ENCODE measurements at places on chromosomes 5 and 9. TPM values are rescaled to one million over a fixed set of nuclear protein-coding genes. Genes with fewer than 3 reads are reported as not detected.
A peak's percentile ranks its signal among the peaks of the same experiment; 100 is the strongest.

DNA sequence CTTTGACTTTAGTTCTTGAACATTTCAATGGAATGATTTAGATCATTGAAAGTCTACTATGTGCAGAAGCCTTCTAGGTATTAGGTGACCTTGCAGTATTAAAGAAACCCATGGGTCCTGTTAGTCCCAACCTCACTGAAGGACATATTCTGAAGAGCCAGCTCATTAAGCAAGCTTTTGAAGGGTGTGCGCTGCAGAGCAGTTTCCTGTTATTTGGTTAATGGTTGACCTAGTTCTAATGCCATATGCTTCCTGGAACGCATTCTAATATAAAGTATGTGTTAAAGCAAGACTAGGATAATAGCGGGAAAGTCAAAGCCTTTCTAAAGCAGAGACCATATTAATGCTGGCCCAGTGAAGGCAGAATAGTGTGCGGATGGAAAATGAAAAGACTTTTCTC lies 20.1 kb downstream of the ZNF462 start:
- DNase-seq = no peak

- no peak for DNase-seq
These were observed 231.5 kb downstream of the MPDZ start for GRCh38 chr9:13047827-13048587.

Gene SLCO6A1
- not detected for total RNA-seq

Gene PALM2AKAP2
- 9.9 TPM for total RNA-seq

- DNase-seq = peak; percentile 88
These were observed 53.8 kb upstream of the PAPPA start for GRCh38 chr9:116099821-116100220.

DNA sequence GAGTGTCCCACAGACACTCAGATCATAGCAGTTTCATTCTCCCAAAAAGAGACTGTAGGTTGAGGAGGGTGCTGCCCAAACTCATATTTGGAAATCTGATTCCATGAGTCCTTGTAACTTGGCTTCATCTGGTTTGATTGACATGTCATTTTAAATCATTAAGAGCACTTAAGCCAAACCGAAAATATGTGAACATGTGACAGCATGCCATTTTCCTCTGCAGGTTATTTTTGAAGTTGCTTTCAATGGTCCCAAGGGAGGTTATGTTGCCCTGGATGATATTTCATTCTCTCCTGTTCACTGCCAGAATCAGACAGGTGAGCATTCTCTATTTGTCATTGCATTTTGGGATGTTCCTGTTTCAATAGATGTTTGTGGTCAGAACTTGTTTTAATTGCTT lies 87.6 kb downstream of the MAMDC2 start:
- no peak for DNase-seq

GRCh38 chr9:38677660-38678303 lies 42.2 kb downstream of the FAM240B start:
- DNase-seq = no peak

Gene UAP1L1
- total RNA-seq = 15.7 TPM

GRCh38 chr9:120258096-120258495 lies 321.9 kb downstream of the CDK5RAP2 start:
- no peak for DNase-seq

DNA sequence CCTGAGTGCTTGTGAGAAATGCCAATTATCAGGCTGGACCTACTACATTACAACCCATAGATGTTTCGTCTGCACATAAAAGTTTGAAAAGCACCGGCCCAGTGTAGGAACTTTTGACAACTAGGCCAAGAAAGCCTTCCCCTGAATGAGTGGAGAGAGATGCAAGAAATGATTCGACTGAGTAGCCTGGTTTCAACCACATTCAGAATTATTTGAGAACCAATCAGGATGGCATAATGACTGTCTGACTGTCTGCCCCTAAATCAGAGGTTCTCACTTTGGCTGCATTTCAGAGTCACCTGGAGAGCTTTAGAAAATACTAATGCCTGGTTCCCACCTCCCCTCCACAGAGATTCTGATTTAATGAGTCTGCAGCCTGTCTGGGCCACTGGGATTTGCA lies 61.1 kb downstream of the FRMD3 start:
- DNase-seq = no peak

DNA sequence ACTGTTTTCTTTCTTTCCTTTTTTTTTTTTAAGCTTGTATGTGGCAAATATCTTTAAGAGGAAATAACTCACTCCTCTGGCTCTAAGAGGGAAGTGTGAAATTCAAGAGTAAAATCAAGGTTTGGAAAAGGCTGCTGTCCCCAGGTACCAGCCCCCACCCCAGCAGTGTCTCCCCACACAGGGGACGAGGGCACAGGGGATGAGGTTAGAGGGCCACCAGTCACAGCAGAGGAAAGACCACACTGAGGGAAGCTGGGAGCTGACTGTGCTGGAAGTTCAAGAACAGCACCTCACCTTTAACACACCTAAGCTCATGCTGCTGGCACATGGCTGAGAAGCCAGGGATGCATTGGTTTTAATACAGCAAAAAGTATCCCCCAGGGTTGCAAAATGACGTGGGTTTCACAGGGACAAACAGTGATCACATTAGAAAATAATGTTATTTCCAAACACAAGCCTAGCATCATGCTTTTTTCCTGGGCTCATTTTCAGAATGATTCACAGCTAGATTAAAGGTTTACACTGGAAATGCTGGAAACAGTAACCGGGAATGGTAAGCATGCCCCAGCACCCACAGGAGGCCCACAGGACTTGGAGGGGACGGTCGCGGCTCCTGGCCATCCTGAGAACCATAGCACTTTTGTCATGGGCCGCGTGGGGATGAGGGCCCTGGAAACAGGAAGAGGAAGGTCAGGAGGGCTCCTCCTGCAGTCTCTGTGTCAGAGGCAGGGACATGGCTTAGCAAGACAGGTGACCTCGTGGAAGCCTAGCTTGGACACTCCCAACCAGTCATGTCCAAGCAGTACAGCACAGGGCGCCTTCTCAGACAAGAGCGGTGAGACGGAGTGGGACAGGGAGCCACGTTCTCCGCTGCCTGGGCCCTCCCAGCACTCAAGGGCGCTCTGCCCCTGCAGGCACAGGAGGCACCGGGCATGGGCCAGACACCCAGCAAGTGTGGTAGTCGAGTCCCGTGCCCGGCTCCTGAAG lies 6.9 kb downstream of the LPCAT1 start:
- peak; percentile 83 for DNase-seq

DNA sequence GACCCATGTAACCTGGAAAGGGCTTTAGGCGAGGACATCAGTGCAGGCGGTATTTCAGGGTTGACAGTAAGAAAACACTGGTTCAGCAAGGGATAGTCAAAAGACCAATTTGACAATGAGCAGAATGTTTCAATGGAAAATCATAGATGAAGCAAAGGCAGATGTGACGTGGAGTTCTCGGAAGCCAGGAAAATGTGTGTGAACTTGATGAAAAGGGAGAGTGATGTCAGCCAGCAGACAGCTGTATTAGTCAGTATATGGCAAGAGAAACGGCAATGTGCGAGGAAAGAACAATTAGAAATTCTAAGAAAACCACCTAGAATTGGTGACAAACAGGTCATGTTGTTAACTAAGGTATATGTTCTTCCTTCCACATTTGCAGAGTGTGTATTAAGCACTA lies 503.9 kb upstream of the DAB2 start:
- DNase-seq = no peak

GRCh38 chr5:463301-463700 lies 20.3 kb downstream of the EXOC3 start:
- DNase-seq = no peak

Gene GRIN1
- total RNA-seq = not detected

DNA sequence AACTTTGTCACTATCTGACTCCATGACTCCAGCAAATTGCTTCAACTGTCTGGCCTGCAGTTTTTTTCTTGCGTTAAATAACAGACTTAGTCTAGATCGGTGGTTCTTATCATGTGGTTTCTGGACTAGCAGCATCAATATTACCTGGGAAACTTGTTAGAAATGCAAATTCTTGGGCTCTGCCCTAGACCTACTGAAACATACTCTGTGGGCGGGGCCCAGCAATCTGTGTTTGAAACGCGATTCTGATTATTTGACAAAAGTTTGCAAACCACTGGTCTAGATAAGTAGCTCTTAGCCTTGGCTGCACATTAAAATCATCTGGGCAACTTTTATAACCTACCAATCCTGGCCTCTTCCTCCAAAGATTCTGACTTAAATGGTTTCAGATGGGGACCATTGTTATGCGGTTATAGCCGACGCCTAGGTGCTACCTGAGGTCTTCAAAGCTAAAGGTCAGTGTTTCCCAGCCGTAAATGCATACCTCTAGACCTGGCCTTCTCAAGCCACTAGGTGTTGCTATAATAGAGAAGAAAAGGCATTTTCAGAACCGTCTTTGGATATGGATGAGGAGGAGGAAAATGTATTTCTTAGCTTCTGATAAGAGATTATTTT lies 74.0 kb downstream of the C9orf85 start:
- no peak for DNase-seq

Gene HTR1A
- not detected for total RNA-seq

Gene PCDHA7
- total RNA-seq = 0.26 TPM

DNA sequence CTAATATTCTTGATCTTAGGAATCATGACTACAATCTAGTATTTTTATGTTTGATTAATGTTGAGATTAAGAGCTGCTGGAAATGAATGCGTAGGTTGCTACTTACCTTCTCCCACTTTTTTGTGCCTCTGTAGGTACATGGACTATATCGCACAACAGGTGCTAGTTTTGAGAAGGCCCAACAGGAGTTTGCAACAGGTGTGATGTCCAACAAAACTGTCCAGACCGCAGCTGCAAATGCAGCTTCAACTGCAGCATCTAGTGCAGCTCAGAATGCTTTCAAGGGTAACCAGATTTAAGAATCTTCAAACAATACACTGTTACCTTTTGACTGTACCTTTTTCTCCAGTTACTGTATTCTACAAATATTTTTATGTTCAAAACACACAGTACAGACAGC lies 115.0 kb downstream of the SCAMP1 start:
- DNase-seq = no peak

Gene SLC6A7
- total RNA-seq = not detected

Gene FOXD4L3
- not detected for total RNA-seq

DNA sequence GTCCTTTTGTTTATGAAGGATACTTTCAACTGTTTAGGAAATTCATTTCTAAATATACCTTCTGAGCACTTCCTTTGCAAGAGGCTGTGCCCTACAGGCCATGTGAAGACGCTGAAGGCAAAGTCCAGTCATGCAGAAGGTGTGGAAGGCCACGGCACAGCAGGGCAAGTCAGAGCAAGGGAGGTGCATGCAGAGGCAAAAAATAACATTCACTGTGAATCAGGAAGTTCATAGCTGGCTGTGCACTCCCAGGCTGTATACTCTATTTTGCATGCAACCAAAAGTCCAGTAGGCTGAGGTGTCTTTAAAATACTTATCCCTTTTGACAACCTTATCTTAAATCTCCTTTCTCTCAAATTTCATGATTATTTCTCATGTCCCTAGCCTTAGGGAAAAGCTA lies 50.3 kb downstream of the GNAQ start:
- peak; percentile 17 for DNase-seq

- no peak for DNase-seq
These were observed 61.4 kb downstream of the TSSK1B start for GRCh38 chr5:113373426-113373825.

DNA sequence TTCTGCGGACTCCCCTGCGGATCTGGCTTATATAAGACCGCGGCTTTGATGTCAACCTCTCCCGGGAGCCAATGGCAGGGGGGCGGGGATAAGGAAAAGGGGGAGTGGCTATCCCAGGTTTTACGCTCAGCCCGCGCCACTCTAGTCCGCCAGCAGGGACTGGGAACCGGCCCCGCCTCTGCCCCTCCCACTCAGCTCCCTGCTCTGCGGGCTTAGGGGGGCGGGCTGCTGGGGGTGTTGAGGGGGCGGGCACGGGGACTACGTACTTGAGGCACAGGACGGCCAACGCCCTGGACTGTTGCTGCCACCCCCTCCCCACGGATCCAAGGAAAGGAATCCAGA lies at the start of gene HAND1:
Gene HAND1 (minus strand): TSS at position 4 of the 342 bp plus-strand sequence. CDS start 219 bp downstream, outside the sequence.
- DNase-seq = no peak

Gene CDH6
- 9.8 TPM for total RNA-seq

- DNase-seq = no peak
These were observed 15.5 kb downstream of the CSF1R start for GRCh38 chr5:150070821-150071220.

DNA sequence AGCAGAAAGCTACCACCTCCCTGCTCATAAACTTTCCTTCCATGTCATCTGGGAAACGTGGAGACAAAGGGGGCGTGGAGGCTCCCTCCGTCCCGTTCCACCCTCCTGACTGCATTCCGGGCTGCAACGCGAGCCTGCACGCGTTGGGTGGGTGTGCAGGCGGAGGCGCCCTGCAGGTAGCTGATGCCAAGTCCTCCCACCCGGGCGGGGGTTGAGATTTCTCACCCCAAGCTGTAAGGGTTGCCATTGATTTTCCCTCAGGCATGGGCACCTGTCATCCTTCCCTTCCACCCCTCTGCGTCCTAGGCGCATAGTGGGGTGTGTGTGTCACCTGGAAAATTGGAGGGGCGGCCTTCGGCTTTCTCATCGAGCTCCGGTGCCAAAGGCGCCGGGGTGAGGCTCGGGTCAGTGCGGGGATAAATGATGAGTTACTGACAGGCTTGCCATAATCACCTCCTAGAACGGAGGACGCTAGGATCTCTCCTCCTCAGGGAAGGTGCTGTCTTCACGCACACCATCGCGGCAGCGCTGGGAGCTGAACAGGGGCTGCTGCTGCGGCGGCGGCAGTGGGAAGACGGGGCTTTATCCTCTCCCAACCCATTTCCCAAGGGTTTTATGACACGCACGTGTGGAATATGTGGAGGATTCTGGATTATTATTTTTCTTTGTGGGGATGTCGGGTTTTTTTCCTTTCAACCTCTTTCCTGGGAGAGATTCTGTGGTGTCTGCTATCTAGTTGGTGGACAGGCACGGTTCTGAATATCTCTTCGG lies 973 bp downstream of the PLPPR1 start:
- no peak for DNase-seq

Gene PRR16
- total RNA-seq = 7.3 TPM

Gene JAKMIP2
- total RNA-seq = 1.3 TPM

- no peak for DNase-seq
These were observed 131.5 kb downstream of the ZNF608 start for GRCh38 chr5:124614836-124615385.

Gene CCL21
- total RNA-seq = not detected

- no peak for DNase-seq
These were observed 4.5 kb downstream of the PHF24 start for GRCh38 chr9:34962546-34962945.

Gene ADAMTS19
- 0.33 TPM for total RNA-seq

DNA sequence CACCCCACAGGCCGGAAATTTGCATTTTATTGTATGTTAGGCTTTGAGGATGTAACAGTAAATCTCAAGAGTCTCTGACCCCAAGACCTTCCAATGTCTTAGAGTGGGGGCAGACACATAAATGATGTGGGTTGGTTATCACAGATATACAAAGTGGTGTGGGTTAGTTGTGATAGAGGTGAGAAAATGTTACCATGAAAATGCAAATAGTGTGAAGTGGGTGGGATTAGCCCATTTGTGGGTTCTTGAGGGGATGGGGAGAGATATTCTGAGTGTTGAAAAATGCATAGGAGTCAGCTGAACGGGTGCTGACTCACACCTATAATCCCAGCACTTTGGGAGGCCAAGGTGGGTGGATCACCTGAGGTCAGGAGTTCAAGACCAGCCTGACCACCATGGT lies 7.9 kb upstream of the RNF145 start:
- DNase-seq = no peak

Data from fibroblast of lung (primary cell).